Bone marrow (tissue), 2 donors: ENCODE measurements at places on chromosomes 6 and 20.

GRCh38 chr6:46437671-46438221 is 53.5 kb downstream of the RCAN2 start:
- DNase-seq = no peak

DNA sequence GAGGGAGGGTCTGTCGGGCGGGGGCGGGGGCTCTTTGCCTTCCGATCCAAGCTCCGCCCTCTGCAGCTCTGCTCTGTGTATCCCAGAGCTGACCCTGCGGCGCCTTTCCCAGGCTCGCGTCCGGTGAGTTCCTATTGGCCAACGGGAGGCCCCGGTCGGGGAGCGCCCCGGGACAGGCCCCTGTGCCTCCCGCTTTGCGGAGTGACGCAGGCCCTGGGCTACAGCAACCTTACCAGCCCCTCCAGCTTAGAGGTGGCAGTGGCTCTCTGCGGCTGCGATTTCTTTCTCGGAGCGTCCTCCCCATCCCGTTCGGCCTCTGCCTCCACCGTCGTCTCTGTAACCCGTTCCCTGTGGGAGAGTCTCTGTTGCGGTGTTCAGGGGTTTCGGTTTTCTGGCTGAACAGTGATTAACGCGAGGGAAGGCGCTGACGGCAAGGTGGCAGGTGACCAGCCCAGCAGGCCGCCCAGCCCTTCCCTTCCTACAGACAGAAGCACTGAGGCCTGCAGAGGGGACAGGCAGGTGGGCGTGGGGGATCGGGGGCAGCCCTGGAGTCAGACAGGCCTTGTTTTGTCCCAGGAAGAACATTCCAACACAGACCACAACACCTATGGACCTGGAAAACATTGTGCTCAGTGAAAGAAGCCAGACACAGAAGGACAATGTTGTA is 18.1 kb upstream of the CEBPB start:
- DNase-seq = no peak

DNA sequence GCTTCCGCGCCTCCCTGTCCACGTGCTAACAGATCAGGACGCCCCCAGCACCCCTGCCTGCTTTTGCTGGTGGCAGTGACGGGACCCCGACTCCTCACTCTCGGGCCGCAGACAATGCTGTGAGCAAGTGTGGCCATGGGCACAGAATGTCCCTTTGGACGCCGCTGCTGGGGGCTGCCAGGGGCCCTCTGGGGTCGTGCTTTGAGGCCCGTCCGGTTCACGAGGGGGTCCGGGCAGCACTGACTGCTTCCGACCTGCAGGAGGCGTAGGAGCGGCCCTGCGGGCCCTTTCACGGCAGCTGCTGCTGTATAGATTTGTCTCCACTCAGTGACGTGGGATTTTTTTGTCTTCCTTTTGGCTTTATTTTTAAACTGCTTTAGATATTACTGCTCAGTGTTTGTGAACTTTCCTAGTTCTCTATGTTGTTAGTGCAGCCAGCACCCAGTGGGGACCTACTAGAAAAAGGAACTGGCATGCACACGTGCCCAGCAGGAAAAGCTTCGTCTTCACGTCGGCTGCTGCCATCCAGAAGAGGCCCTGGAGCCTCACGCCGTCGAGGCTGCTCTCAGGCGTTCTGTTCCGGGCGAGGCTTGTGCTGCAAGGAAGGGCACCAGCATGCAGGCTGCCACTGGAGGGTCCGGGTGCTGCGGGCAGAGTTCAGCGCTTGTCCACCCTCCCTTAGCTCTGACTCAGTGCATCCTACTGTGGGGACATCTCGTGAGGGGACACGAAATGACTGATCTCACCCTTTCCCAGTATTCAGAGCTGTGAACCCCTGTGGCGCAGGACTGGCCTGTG is 21.7 kb downstream of the UCKL1 start:
- no peak for DNase-seq

DNA sequence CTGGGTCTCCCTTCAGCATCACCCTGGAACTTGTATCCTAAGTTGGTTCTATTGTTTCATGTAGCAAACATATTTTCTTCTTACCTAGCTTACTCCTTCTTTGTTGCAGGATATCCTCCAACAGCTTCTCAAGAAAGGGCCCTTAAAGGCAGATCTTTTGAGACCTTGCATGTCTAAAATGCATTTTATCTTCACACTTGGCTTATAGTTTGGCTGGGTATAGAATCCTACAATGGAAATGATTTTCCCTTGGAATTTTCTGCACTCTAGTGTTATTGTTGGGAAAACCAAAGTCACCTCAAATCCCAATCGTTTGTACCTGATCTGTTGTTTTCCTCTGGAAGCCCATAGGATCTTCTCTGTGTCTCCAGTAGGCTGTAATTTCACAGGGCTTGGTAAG is 12.1 kb upstream of the TGM6 start:
- no peak for DNase-seq

- DNase-seq = no peak
Measured at GRCh38 chr6:144395014-144395413, 109.9 kb downstream of the UTRN start.

- DNase-seq = peak; percentile 27
Measured at GRCh38 chr6:225121-225721, 67.1 kb upstream of the DUSP22 start.

- no peak for DNase-seq
Measured at GRCh38 chr20:60211618-60212463, 253.6 kb downstream of the CDH26 start.

- no peak for DNase-seq
Measured at GRCh38 chr6:105667056-105667455, 264.2 kb upstream of the PREP start.

DNA sequence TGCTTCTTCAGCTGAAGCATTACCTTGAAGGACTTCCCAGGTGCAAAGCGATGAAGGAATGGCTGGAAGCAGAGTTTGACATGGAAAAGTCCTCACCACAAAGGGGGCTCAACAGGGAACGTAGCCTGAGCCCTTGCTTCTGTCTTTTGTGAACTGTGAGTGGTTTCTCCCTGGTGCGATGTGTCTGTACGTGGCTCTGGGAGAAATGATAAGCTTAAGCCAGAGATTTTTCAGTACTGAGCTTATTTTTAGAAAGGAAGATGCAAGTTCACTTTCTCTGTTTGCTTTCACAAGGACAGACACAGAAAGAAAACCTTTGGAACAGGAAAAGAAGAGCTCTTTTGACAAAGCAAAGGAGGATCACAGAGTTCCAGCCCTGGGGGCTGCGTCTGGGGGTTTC is 79.4 kb downstream of the DACT2 start:
- no peak for DNase-seq

DNA sequence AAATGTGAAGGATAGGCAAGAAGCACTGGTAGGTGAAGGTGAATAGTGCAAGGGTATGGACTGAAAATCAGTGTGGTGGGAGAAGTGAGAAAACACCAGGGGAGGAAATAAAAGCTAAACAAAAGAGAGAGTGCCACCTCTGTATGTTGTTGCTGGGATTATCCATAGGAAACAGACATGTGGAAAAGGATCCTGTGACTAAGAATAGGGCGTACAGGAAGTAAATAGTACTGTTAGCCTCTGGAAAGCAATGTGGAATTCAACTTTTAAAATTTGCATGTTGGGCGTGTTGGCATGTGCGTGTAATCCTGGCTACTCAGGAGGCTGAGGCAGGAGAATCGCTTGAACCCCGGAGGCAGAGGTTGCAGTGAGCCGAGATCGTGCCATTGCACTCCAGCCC is 661.7 kb downstream of the KIF16B start:
- DNase-seq = no peak

GRCh38 chr20:9668381-9668780 is 154.0 kb downstream of the LAMP5 start:
- DNase-seq = no peak

DNA sequence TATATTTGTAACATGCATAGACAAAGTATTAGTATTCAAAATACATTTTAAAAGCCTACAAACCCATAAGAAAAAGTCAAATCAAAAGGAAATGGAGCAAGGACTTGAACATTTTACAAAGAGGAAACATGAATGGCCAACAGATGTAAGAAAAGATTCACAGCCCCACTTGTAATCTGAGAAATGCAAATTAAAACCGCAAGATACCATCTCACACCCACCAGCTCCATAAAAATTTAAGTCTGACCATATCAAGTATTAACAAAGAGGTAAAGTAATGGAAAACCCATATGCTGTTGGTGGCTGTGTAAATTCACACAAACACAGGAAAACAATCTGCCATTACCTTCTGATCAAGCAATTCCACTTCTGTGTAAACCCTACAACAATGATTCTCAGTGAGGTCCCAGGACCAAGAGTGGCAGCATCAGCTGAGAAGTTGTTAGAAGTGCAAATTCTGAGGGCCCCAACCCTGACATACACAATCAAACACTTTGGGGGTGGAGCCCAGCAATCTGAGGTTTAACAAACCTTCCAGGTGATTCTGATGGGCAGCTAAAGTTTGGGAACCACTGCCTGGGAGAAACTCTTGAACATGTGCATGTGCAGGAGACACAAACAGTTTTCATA is 30.9 kb downstream of the BCL2L1 start:
- DNase-seq = no peak

- DNase-seq = no peak
Measured at GRCh38 chr6:26103141-26103769, 16.0 kb downstream of the HFE start.

- no peak for DNase-seq
Measured at GRCh38 chr20:16748308-16748900, at the start of gene OTOR. Gene OTOR (plus strand): TSS chr20:16748358. CDS start chr20:16748402, 44 bp downstream.

GRCh38 chr6:82818727-82819126 is 246.9 kb downstream of the UBE3D start:
- DNase-seq = no peak

DNA sequence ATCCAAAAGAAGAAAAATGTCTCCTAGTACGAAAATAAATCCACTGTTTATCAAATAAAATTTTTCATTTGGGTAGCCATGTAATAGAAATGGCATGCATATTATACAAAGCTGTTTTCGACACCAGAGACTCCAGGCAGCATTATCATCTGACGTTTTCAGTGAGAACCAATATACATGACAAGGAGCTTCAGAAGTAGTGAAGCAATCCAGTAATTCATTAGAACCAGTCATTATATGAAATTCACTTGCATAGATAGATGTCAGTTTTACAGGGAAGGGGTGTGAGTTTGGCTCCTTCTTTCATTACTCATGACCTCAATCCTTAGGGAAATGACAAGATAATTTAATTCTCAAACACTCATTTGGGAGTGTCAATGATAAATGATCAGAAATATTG is 14.7 kb downstream of the HTR1B start:
- no peak for DNase-seq

GRCh38 chr20:11083841-11084240 is 410.0 kb upstream of the JAG1 start:
- DNase-seq = no peak

DNA sequence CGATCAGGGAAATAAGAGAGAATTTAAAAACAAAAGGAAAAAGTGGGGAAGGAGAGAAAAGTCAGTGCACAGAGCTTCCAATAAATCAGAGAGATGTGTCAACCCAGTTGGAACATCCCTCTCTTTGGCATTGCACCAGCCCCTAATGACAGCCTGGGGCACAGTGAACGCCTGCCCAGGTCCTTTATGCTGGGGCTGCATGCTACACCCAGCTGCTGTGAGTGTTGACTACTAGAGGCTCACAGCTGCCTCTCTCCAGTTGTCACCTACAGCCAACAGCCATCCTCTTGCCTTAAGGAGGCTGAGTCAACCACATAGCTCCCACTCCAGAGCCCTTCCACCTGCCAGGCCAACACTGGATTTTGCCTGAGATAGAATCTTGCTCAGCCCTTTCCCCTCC is 19.0 kb downstream of the OR2H2 start:
- DNase-seq = no peak

GRCh38 chr6:81575442-81575841 is 177.0 kb downstream of the TENT5A start:
- no peak for DNase-seq

DNA sequence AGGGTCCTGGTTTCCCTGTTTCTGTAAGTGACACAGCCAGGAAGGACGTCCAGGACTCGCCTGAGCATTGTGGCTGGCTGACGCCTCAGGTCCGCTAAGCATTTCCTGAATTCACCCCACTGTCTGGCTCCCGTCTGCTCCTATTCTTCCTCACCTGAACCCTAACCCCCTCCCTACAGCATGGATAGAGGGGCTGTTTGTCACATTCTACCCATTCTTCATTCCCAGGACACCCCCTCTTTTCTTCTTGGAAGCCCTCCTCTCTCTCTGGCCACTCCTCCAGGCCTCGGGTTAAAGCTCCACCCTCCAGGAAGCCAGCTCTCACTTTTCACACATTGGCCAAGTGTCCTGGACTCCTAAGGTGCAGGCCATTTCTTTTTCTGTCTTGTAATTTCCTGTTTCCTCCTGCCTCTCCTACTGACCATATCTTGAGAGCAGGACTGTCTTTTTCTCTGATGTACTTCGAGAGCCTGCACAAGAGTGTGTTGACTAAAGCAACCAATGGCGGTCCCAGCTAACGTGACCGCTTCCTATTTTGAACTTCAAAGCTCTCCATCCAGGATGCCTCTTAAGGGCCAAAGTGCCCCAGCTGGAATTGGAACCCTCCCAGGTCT is 24.2 kb upstream of the MYMX start:
- DNase-seq = no peak

GRCh38 chr6:124539096-124539495 is 423.1 kb upstream of the RNF217 start:
- DNase-seq = no peak

GRCh38 chr6:90414352-90414751 is 117.7 kb upstream of the BACH2 start:
- no peak for DNase-seq

GRCh38 chr20:61461461-61461860 is 209.4 kb downstream of the CDH4 start:
- no peak for DNase-seq

- no peak for DNase-seq
Measured at GRCh38 chr6:15906420-15907016, 222.4 kb upstream of the MYLIP start.

- DNase-seq = no peak
Measured at GRCh38 chr6:92840246-92840930, 579.0 kb downstream of the EPHA7 start.

GRCh38 chr20:44711237-44711636 is 3.9 kb upstream of the CCN5 start:
- DNase-seq = no peak

- DNase-seq = no peak
Measured at GRCh38 chr6:125004797-125005595, 42.8 kb downstream of the RNF217 start.

DNA sequence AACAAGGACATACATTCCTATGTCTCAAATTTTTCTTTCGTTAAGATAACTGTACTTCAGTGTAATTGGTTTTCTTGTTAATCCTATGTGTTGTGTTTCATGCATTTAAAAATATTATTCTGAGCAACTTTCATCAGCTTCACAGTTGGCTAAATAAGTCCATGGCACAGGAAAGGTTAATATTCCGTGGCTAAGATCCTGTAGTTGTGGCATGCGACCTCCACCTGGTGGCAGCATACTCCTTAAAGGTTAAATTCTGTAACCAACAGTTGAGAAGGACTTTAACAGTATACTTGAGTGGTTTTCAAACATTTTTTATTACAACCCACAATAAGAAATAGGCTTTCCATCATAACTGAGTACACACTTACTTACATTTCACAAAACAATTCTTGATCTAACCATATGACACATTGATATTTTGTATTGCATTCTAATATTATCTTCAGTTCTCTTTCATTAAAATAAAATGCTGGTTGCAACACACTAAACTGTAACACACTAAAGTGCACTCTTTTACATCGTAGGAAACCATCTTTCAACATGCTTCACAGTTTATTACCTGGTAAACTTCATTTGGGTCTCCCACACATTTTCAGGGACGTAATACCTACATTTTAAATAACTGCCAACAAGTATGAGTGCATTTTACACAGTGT is 118.3 kb downstream of the SLX4IP start:
- no peak for DNase-seq
